ENCODE measurements at places on chromosomes 2 and 18.

DNA sequence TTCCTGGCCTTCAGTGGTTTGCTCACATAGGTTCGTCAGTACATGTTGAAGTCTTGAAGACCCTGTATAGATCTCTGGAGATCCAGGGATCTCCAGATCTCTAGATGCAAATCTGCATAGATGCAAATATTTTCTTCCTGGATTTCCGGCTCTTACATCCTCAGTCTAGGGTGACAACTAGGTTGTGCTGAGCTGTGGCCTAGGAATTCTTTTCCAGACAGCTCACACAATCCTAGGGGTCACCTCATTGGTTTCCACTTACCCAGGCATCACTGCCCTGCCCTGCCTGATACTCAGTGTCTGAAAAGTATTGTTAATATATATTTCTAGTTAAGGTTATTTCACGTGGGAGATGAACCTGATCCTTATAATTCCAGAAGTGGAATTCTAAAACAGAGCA, 105.1 kb upstream of the TTC27 start:
- DNase-seq = no peak

DNA sequence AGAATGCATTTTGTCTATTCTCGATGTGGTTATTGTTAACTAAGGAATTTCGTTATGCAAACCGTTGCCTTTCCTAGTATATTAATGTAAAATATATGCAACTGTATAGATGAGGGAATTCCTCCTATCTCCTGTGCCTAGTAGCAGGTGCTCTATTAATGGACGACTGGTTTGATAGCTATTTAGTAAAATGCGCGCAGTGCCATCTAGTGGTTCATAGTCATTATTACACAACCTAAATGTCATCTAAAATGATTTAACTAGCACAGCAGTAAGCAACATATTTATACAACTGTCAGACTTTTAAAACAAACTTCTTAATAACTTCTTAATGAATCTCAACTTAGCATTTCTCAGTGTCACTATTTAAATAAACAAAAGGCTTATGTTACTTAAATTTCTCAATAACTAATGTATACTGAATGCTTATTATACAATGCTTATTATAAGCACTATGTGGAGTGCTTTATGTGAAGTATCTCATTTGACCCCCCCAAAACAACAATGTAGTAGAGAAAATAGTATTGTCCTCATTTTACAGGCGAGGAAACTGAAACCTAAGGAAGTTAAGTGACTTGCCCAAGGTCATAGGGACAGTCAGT, 77.9 kb downstream of the DTNA start:
- peak; percentile 4 for DNase-seq

DNA sequence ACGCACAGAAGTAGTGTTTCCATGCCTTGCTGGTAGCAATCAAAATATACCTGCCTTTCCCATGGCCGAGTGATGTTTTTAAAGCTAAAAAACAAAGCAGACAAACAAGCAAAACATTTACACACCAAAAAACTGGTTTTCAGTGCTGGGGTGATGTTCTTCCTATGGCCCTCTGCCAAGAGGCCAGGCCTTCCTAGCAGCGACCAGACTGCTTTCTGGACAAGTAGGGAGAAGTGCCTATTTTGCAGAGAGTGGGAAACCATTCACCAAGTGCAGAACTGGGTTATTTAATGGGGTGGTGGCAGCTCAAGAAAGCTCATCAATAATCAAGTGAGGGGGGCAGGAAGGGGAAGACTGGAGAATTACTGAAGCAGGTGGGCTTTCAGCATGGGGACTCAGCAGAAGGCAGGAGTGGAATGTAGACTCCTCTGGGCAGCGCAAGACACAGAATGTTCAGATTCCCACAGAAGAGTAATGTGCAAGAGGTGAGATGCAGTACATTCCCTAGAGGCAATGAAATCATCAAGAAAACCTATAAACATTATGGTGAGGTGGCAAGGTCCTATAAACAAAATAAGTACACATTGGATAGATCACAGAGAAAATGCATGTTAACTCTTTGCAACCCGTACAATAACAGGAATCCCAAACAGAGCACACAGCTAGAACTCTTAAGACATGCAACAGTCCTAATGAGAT, 44.0 kb downstream of the CPO start:
- DNase-seq = no peak

DNA sequence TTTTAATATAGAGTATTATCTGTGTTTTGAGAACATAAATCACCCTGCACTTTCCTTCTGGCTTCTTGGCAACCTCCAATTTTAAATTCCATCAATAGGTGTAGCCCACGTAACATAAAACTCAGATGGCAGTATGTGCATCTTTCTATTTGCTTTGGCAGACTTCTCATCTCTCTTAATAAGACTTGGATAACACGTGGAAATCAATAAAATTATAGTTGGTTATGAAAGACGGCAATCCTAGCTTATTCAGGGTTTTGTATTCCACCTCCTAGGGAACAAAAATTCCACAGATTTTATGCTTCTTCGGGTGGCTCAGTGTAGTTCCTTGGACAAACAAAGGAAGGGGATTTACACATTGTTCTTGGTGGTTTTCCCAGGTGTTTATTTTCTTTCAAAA, 299.3 kb downstream of the RND3 start:
- DNase-seq = no peak

Data from stimulated activated CD4-positive, alpha-beta T cell treated with anti-CD3 and anti-CD28 coated beads, Interleukin-1b, Interleukin-23, amount 100 ng/mL, for 48 hours (primary cell).